Prostate gland (tissue), 2 donors: ENCODE measurements at places on chromosomes 2 and 18.

- no peaks in the 10 kb centered on the region for H3K27me3 ChIP-seq
- no peak overlapping the region for H3K27ac ChIP-seq
- no peaks in the 10 kb centered on the region for H3K36me3 ChIP-seq
- no peak for DNase-seq
- H3K4me1 ChIP-seq, result no peaks in the 10 kb centered on the region
Measured at GRCh38 chr2:98727369-98728087, 3.4 kb downstream of the MGAT4A start.

DNA sequence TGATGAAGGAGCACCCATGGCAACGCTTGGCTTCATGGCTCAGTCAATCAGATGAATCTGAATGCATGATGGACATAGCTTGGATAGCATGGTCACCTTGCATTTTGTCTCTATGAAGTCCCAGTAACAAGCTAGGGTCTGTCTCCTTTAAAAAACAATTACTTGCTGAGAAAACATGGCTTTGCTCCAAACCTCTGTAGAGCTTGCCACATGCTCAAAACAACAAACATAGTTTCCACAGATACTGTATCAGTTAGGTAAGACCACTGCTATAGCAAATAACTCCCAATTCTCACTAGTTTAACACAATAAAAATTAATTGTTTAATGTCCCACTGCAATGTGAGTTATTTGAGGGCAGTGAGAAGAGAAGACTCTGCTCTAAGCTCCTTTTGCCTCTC, 401.0 kb downstream of the IRS1 start:
- H3K4me3 ChIP-seq, result no peak overlapping the region
- no peak overlapping the region for H3K27ac ChIP-seq
- no peak for DNase-seq
- H3K4me1 ChIP-seq, result no peaks in the 10 kb centered on the region

DNA sequence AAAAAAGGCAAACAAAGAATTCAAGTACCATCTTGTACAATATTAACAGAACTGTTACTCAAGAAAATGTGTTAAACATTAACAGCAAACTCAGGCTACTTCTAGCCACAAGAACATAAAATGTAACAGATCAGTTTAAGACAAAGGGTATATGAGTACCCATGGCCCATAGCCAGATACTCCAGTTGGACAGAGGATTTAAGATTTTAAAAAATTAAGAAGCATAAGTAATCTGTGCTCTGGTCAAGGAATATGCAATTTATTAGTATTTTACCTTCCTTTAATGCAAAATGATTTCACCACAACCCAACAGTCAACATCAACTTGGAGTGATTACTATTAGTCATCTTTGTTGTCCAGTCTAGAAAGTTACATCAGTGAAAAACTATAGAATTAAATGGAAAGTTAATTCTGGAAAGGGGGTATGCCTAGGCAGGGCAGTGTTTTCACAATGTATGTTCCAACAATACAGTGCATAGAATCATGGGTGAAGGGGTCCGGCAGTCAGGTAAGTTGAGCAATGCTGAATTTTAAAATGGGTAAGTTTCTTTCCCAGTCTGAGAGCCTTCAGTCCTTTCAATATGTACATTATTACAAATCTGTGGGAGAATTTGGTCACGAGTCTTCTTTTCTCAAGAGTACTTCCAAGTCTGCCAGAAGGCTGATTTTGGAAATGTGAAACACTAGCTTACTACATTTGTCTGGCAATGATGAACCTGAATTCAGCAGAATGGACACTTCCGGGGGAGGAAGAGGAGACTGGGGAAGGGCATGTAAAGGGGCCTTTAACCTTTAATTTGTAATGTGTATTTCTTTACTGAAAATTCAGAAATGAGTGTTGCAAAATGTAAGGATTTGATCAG, 34.5 kb downstream of the SFT2D3 start:
- H3K36me3 ChIP-seq, result no peaks in the 10 kb centered on the region
- no peak for DNase-seq
- no peaks in the 10 kb centered on the region for H3K4me1 ChIP-seq
- no peak overlapping the region for H3K4me3 ChIP-seq
- H3K27me3 ChIP-seq, result no peaks in the 10 kb centered on the region
- H3K27ac ChIP-seq, result no peak overlapping the region

DNA sequence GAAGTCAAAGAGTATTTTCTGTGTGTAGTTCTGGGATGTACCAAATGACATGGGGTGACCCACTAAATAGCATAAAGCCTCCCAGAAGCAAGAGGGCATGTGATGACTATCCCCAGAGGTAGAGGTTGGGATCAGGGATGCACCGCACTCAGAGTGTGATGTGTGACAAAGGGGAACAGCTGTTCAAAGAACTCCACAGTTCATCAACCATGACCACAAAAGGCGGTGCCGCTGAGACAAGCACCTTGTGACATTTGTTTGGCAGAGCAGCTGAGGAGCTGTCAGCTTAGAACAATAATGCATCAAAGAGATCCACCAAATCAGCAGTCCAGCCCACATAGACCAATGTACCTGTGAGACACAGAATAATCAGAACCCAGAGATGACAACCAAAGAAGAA, 81.3 kb downstream of the VWC2L start:
- no peaks in the 10 kb centered on the region for H3K27me3 ChIP-seq
- no peaks in the 10 kb centered on the region for H3K4me1 ChIP-seq
- DNase-seq, result no peak
- H3K27ac ChIP-seq, result no peak overlapping the region
- H3K36me3 ChIP-seq, result no peaks in the 10 kb centered on the region

DNA sequence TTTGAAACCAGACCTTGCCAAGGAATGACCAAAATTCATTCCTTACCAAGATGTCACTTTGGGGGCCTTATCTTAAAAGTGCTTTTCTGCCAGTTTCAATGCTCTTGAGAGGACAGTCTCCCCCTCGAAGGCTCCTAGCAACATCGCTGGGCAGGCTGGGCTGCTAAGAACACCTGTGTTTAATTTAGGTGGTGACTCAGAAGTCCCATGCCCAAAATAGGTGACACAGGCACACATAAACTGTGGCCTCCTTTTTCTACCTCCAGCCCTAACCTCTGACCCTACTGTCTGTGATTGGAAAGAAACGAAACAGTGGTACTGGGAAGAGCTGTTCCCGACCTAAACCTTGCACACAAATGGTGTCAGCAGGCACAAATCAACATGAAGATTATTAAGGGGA, 28.7 kb upstream of the ROCK2 start:
- H3K4me3 ChIP-seq, result no peak overlapping the region
- H3K36me3 ChIP-seq, result no peaks in the 10 kb centered on the region
- H3K27me3 ChIP-seq, result no peaks in the 10 kb centered on the region
- H3K4me1 ChIP-seq, result no peaks in the 10 kb centered on the region
- H3K27ac ChIP-seq, result peak overlapping the region; percentile 73
- no peak for DNase-seq

DNA sequence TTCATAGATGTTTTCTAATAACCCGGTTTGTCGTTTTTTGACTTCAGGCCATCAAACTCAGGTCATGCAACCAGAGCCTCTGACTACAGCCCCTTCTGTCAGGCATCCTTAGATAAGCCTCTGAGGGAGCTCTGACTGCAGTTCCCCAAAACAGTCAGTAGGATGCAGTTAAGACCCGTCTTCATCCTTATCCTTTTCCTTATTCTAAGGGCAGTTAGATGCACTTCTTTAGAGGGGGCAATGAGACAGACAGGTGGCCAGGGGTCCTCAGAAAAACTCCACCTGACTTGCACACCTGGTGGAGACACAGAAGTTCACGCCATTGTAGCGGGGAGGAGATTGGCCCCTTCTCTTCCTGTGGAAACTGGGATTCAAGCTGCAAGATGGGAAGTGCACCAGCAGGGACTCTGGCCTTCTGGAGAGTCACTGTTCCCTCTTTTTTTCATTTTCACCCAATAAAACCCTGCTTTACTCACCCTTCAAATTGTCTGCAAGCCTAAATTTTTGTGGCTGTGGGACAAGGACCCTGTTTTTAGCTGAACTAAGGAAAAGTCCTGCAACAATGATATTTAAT, 104.8 kb upstream of the TFPI start:
- no peak overlapping the region for H3K4me3 ChIP-seq
- no peaks in the 10 kb centered on the region for H3K27me3 ChIP-seq
- no peaks in the 10 kb centered on the region for H3K4me1 ChIP-seq
- H3K36me3 ChIP-seq, result no peaks in the 10 kb centered on the region
- H3K27ac ChIP-seq, result no peak overlapping the region
